ENCODE measurements at places on chromosomes 16 and 17. TPM values are rescaled to one million over a fixed set of nuclear protein-coding genes. Genes with fewer than 3 reads are reported as not detected.
A peak's percentile ranks its signal among the peaks of the same experiment; 100 is the strongest.

- DNase-seq, result no peak
Measured at GRCh38 chr17:27824745-27825144, 24.4 kb upstream of the NOS2 start.

GRCh38 chr16:48361012-48361411, 24.2 kb downstream of the SIAH1 start:
- no peak for DNase-seq

GRCh38 chr17:78353834-78354233, 6.0 kb downstream of the SOCS3 start:
- DNase-seq, result no peak

- no peak for DNase-seq
Measured at GRCh38 chr16:69930117-69930776, 20.9 kb upstream of the CLEC18A start.

- DNase-seq, result no peak
Measured at GRCh38 chr16:86578061-86578599, at the start of gene FOXL1. TSS of gene FOXL1 (plus strand) at chr16:86578549. CDS start at chr16:86578724, 175 bp downstream.

DNA sequence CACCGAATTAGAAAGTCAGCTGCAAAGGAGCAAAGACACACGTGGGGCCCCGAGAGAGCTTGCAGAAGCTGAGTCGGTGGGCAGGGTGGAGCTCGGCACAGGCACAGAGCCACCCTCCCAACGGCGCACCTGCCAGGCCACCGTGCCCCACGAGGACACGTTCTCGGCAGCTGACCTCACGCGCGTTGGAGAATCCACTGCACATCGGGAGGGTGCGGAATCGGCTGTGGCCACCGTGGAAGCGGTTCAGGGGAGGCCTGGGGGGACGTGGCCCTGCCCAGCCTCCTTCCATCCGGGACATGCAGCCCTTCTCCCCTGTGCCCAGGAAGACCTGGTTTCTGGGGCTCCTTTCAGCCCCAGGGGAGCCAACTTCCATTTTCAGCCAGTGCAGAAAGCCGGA, 20.9 kb upstream of the ZFPM1 start:
- DNase-seq, result no peak

DNA sequence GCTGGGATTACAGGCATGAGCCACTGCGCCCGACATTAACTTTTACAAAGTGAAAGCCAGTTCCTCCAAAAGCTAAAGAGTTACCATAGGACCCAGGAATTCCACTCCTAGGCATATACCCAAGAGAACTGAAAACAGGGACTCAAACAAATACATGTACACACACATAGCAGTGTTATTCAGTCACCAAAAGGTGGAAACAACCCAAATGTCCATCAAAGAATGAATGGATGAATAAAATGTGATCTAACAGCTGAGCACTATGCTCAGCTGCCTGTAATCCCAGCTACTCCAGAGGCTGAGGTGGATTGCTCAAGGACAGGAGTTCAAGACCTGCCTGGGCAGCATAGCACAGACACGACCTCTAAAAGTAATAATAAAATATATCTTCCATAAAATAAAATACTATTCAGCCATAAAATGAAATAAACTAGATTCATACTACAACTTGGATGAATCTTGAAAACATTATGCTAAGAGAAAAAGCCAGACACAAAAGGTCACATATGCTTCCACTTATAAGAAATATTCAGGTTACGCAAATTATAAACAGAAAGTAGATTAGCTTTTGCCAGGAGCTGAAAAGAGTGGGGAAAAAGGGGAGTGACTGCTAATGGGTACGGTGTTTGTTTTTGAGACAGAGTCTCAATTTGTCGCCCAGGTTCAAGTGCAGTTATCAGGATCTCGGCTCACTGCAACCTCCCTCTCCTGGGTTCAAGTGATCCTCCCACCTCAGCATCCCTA, 9.3 kb upstream of the USP7 start:
- DNase-seq, result peak; percentile 41

DNA sequence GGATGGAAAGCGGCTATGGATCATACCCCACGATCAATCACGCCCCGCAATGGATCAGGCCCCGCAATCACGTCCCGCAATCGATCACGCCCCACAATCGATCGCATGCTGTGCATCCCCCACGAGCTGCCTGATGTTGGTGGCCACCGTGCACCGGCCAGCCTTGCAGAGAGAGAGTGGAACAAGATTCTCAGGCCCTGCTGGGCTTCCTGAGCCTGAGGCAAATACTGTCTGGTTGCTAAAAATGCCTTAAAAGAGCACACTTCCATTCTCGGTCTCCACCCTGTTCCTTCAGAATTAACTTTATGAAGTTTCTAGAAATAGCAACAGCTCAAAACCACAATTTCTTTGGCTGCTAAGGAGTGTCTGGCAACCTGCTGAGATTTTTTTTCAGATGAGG, 81.5 kb downstream of the VPS53 start:
- DNase-seq, result no peak

- peak; percentile 87 for DNase-seq
Measured at GRCh38 chr17:30906101-30906911, at the start of gene TEFM. TSS of gene TEFM (minus strand) at chr17:30906238. CDS start at chr17:30906198, 40 bp downstream.

DNA sequence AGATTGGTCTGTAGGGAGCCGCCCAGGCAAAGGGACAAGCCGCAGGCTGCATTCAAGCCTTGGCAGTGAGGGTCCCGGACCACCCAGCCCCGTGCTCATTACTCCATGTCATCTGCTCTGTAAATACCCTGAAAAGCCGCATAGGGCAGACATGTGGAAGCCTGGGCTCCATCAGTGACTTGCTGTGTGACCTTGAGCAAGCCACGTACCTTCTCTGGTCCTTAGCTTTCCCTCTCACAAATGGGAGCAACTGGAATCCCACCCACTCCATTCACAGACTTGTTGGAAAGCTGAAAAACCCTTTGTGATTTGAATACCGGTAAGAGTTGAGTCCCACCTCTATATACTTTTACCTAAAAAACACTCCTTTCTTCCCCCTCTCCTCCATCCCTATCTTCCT, 11.9 kb downstream of the CAMKK1 start:
- DNase-seq, result no peak

GRCh38 chr17:58944166-58944565, 162.5 kb downstream of the TRIM37 start:
- no peak for DNase-seq

DNA sequence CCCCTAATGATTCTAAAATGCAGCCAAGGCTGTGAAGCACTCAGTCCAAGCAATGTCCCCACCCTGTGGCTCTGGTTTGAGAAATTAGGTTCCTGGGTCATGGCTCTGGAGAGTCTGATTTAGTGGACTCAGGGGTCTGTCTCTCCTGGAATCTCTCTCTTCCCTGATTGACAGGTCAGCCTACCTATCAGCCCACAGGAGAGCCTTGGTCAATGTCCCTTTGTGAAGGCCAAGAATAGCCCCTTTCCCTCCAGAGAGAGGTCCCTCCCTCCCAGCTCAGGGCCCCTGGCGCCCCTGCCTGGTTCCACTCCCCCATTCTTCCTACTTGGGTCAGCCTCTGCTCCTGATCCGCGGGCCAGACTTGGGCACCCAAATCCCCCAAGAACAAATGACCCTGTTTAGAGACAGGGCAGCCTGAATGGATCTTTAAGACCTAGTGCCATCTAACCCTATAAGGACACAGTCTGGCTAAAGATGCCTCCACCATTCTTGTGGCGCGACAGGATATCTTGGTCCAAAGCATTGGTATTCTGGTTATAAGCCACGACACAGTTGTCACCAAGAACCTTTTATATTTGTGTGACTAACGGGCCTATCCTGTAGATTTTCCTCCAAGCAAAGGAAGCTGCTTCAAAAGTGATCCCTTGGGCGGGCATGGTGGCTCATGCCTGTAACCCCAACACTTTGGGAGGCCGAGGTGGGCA, 38.3 kb upstream of the PRSS54 start:
- DNase-seq, result no peak

GRCh38 chr17:13114601-13115031, 96.8 kb upstream of the ELAC2 start:
- DNase-seq, result no peak

- peak; percentile 45 for DNase-seq
Measured at GRCh38 chr16:58732545-58733247, 1.4 kb downstream of the GOT2 start.

- no peak for DNase-seq
Measured at GRCh38 chr17:71168053-71168741, 952.6 kb upstream of the SOX9 start.

- no peak for DNase-seq
Measured at GRCh38 chr17:2337544-2338314, 428 bp downstream of the SGSM2 start.

GRCh38 chr16:1117176-1117900, 21.3 kb upstream of the C1QTNF8 start:
- no peak for DNase-seq

TBX2 gene
- total RNA-seq, result not detected

IGF2BP1 gene
- total RNA-seq, result 0.03 TPM

PRSS53 gene
- total RNA-seq, result 1.4 TPM

METTL22 gene
- 20.7 TPM for total RNA-seq

BTBD17 gene
- not detected for total RNA-seq

SYCE1L gene
- total RNA-seq, result 1.6 TPM

C16orf86 gene
- 1.2 TPM for total RNA-seq

ZFP3 gene
- 1.4 TPM for total RNA-seq

SOST gene
- total RNA-seq, result not detected
